ENCODE measurements at places on chromosomes 1 and 21.

- no peak for DNase-seq
Measured at GRCh38 chr1:193368302-193368701, 181.9 kb upstream of the B3GALT2 start.

- DNase-seq: no peak
Measured at GRCh38 chr1:158045639-158046038, 52.2 kb downstream of the KIRREL1 start.

DNA sequence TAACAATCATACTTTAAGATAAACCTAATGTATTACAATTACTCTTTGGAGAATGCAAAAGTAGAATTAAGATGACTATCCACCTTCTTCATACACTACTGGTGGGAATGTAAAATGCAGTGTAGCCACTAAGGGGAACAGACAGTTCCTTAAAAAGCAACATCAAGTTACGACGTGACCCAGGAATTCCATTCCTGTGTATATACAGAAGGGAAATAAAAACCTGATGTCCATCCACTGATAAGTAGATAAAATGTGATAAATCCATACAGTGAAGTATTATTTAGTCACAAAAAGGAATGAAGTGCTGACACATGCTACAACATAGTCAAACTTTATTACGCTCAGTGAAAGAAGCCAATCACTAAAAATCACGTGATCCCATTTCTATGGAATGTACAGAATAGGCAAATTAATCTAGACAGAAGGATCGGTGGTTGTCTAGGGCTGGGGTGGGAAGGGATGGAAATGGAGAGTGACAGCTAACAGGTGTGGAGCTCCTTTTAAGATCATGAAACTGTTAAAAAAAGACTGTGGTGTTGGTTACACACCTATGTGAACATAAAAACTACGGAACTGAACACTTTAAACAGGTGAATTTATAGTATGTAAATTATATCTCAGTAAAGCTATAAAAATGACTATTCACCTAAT lies 42.1 kb downstream of the NRIP1 start:
- no peak for DNase-seq

GRCh38 chr21:25959799-25960198 lies 210.8 kb downstream of the APP start:
- DNase-seq: no peak

GRCh38 chr1:2594001-2594640 lies 7.5 kb downstream of the PRXL2B start:
- DNase-seq: no peak

DNA sequence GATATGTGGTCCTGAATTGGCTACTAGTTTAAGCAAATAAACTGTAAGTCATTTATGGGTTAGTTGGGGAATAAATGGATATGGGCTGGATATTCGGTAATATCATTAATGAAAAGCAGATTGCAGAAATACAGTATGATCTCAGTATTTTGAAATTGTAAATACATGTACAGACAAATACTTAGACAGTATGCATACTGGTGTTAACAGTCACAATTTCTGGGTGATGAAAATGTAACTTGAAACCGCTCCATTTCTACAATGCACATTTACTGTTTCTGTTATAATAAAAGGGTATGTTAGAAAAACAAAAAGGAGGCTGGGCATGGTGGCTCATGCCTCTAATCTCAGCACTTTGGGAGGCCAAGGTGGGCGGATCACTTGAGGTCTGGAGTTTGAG lies 28.0 kb downstream of the BLZF1 start:
- DNase-seq: no peak

DNA sequence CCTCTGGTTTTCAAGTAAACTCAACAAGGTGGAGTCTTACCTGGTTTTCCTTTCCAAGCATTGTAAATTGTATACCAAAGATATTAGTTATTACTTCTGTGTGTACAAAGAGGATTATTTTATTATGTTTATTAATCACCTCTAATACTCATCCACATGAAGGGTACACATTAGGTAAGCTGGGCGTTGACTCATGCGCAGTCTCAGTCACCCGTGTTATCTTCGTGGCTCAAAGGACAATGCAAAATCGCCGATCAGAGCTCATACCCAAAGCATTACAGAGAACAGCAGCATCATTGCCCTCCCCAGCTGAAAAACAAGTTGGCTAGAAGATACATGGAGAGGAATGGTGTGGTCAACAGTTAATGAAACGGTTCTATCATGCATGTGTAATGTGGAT lies 148.7 kb downstream of the NR5A2 start:
- no peak for DNase-seq

- DNase-seq: no peak
Measured at GRCh38 chr1:56139836-56140235, 439.5 kb downstream of the PLPP3 start.

GRCh38 chr1:241485145-241485544 lies 34.4 kb downstream of the FH start:
- no peak for DNase-seq

GRCh38 chr1:199322278-199322677 lies 683.4 kb downstream of the PTPRC start:
- no peak for DNase-seq

GRCh38 chr1:19442154-19443096 lies 42.9 kb downstream of the CAPZB start:
- DNase-seq: no peak

- DNase-seq: no peak
Measured at GRCh38 chr1:39976732-39977131, 21.8 kb downstream of the MFSD2A start.

DNA sequence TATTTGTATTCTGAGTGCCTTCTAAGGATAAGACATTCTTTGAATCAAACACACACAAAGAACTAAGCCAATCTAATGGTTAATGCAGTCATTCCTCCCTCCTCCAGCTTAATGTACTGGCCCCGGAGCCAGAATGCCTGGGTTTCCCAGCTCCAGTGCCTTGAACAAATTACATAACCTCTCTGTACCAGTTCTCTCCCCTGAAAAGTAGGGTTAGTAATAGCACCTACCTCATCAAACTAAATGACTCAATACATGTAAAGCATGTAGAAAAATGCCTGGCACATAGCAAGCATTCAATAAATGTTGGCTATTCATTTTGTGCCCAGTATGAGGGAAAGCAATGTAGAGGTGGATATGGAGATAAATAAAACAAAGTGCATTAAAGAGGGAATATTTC lies 14.0 kb downstream of the C1orf52 start:
- DNase-seq: no peak

DNA sequence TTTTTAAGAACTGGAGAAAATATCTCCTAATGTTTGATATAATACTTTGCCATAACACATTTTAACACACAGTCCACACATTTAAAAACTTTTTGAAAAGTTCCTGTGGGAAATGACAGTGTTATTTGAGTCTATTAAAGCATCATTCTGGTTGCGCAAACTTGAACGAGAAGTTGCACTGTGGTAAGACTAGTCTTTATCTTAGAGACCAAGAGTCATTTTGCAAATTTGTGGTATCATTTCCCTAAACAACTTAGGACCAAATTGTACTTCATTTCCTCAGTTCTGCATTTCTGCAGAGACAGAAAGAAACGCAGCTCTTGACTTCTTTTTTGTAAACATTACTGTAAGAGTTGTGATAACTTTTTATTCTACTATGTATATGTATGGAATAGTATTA lies at the start of gene RGS18:
TSS of gene RGS18 (plus strand) at position 282 of the 400 bp plus-strand sequence. CDS start 176 bp downstream, outside the sequence.
- no peak for DNase-seq

DNA sequence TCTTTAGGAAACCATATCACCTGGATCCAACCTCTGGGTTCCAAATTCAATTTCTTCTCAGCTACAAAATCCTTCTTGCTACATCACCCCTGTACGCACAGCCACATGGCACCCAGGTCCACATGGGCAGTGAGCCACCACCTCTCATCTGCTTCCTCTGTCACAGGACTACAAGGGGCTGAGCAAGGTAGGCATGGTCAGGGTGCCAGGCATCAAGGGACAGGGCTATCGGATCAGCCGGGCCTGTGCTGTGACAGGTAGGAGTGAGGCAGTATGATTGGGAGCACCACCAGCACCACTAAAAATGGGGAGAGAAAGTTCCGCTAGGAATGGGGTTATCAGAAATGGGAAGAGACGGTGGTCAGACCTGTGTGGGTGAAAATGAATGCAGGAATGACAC lies 29.4 kb downstream of the S100A6 start:
- no peak for DNase-seq

- DNase-seq: no peak
Measured at GRCh38 chr1:71785450-71785849, 496.9 kb downstream of the NEGR1 start.

- no peak for DNase-seq
Measured at GRCh38 chr1:93244298-93245069, 64.0 kb downstream of the CCDC18 start.

DNA sequence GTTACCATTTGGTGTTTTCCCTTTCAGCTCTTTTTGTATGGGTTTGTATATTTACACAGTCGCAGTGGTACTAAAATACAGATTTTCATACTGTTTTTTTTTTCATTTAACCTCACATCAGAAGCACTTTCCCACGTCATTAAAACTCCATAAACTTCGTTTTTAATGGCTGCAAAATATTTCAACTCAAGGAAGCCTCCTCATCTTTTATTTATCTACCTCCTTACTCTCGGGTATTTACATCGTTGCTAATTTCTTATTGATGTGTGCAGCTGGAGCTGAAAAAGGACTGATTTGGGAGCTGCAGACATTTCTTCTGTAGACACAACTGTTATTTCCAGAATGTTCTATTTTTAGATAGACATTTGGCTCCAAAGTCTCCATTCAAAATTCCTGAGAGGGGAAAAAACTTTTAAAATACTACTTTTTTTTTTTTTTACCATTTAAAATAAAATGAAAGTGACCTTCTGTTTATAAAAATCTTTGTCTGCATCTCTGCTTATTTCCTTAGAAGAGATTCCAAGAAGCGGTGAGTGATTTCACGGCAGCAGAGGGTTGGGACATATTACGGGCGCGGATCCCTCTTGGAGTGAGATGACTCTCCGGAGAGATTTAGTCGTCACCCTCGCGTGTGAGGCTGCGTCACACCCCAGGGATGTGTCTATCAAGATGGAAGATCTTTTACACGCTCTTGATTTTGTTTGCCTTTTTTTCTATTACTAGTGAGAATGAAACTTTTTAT lies 10.1 kb downstream of the RUNX3 start:
- no peak for DNase-seq

GRCh38 chr1:17177651-17178050 lies 27.3 kb upstream of the PADI1 start:
- DNase-seq: no peak

- DNase-seq: no peak
Measured at GRCh38 chr1:46019348-46019747, 113.1 kb downstream of the PIK3R3 start.

DNA sequence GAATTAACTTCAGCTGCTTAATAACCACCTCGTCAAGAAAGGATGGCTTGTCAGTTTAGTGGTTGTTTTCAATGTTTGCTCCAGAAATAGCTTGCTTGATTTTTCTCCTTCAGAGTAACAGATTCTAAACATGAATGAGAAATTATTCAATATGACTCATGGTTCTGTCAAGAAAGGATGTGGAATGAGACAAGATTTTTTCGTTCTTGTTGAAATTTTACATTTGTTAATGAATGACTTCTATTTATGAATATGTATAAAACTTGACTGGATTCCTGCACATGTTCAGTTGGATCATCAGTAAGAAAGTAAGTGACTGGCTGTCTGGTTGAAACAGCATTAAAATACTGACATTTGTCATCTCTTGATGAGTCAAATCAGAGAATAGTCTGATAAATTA lies 38.3 kb downstream of the IFI44 start:
- DNase-seq: no peak

DNA sequence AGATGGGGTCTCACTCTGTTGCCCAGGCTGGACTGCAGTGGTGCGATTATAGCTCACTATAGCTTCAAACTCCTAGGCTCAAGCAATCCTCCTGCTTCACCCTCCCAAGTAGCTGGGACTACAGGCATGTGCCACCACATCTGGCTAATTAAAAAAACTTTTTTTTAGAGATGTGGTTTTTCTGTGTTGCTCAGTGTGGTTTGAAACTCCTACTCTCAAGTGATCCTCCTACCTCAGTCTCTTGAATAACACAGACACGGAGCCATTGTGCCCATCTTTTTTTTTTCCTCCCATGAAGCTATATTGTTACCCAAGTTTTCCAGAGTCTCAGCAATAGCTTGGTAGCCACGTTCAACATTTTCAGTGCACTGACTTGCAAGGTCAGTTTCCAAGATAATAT lies 2.7 kb downstream of the GIPC2 start:
- no peak for DNase-seq

DNA sequence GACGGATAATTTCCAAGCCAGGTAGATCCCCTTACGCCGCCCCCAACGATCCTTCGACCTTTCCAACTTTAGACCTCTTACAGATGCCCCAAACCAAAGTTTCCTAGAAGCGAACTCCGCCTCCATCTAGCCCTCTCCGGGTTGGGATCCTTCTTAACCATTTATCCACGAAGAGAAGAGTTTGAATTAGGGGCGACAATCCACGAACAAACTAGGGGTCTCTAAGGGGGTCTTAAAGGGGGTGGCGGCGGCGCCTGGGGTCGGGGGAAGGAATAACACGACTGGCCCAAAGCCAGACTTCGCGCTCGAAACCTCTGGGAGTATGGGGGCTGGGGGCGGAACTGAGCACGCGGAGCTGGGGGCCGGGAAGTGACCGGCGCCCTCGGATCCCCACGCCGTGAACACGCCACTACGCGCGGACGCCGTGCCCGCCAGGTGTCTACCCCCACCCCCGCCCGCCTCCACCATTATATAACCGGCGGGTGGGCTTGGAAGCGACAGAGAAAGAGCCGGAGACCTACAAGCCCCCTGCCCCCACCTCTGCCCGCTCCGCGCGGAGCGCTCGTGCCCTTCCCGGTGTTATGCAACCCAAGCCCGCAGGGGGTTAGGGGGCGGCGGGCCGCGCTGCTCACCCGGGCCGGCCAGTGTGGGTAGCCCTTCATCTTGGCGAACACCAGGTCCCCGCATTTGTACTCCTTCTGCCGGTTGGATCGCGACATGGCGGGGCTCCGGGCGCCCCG lies 594 bp downstream of the HDGF start:
- DNase-seq: no peak

GRCh38 chr1:92711473-92712165 lies 73.3 kb downstream of the EVI5 start:
- DNase-seq: no peak

GRCh38 chr21:36508948-36509347 lies 29.0 kb upstream of the CLDN14 start:
- no peak for DNase-seq

DNA sequence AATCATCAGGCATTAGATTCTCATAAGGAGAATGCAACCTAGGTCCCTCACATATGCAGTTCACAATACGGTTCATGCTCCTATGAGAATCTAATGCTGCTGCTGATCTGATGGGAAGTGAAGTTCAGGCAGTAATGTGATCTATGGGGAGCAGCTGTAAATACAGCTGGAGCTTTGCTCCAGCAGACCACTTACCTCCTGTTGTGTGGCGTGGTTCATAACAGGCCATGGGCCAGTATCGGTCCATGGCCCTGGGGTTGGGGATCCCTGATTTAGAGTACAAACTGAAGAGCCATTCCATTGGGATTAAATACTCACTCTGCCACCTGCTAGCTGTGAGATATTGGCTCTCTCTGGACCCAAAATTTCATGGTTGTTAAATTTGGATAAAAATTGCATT lies 244.6 kb upstream of the POGK start:
- no peak for DNase-seq

GRCh38 chr1:87763483-87763882 lies 434.8 kb downstream of the LMO4 start:
- DNase-seq: no peak
